ENCODE measurements at places on chromosomes 5 and 9.

- DNase-seq, result no peak
Observed at GRCh38 chr9:74872619-74873233, 15.0 kb downstream of the TRPM6 start.

DNA sequence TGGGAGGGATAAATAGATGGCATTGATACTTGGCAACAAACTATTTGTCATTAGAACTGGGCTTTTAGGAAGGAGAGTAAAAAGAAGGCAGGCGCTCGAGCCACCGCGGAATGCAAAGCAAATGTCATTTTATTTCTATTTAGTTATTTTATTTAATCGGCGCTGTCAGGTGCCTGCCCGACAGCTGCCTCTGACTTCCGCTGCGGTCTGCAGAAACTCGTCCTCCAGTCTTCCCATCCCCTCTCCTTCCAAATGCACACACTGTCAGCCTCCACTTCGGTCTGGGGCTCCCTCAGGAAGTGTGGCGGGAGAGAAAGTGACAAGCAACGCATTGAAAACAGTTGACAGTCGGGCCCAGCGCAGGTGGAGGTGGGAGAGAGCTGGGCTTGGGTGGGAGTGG is 29.3 kb downstream of the ASS1 start:
- no peak for DNase-seq

- DNase-seq, result no peak
Observed at GRCh38 chr5:26553079-26553478, 485.3 kb downstream of the CDH9 start.

DNA sequence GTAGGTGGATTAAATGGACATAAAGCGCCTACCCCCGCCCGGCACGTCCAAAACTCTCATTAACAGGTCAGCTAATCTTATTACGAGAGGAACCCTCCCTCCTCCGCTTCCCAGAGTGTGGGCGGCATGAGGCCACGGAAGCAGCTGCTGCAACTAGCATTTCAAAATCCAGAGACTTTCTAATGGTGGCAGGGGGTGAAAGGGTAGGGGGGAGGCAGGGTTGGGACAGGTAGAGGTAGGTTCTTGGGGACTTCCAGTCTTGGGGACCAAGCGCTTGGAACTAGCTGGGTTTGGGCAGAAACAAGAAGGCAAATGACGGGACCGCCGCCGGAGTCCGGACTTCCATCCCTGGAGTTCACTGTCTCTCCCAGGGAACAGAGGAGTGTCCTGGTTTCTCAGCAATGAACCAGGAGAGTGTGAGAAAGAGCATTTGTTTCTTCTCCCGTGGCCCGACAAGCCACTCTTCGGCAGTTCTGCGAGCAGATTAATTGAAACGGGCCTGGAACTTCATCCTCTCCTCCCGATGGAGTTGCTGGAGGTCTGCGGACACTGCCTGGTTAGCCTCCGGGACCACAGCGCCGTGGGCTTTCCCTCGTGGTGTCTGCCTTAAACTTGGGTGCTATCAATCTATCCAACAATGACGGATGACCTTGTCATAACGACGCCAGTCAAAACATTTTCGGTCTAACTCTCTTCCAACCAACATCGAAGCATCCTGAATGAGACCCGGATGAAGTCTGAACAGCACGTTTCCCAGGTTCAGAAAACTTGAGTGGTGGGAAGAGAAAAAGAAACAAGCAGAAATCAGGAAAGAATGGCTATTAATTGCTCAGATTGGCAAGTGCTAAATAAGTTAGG is 1.6 kb upstream of the PRDM6 start:
- DNase-seq, result peak; percentile 53

DNA sequence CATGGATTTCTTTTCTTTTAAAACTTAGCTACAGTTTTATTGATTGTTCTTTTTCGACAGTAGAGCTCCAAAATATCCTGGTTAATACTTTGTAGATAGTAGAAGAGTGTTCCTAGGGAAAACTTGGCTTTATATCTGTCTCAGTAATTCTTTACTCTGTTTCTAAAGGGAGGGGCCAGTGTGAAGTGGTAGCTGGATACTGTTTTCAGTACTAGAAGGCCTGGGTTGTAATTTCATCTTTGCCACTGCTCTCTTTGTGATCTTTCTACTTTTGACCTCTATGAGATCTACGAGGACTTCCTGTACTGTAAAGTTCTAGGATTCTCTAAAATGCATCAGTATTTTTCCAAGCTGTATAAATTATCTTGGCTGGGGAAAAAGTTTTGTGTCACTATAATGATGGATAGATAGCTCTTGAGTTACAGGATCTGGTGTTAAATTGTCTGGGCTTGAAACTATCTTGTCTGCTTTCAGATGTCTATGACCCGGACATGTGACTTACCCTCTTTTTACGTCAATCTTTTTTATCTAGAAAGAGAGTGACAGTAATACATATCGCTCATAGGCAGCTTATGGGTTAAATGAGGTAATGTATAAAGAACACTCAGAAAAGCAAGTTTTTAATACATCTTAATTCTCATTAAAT is 53.6 kb downstream of the PRR16 start:
- DNase-seq, result no peak

- DNase-seq, result no peak
Observed at GRCh38 chr9:111828193-111828592, 33.5 kb upstream of the SHOC1 start.

- no peak for DNase-seq
Observed at GRCh38 chr5:137565450-137565849, 66.3 kb upstream of the SPOCK1 start.

GRCh38 chr5:169695025-169695625 is 58.0 kb downstream of the DOCK2 start:
- no peak for DNase-seq

DNA sequence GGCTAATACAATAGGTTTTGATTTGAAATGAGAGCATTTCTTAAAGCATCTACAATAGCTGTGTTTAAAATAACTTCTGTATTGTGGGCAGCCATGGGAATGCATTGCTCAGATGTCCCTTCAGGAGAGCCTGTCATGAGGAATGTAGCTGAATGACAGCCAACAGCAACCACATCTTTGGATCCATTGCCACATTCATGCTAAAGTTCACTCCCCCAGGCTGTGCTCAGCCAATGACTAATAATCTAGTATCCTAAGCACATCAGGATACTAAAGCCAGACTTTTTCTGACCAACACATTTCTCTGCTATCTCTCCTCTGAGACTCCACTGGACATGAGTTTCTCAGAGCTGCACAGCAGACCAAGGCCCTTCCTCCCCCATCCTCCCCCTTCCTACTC is 45.5 kb downstream of the HTR1A start:
- no peak for DNase-seq

GRCh38 chr9:94083384-94083783 is 880 bp upstream of the PTPDC1 start:
- DNase-seq, result no peak

GRCh38 chr5:95862671-95863382 is 40.3 kb upstream of the GLRX start:
- DNase-seq, result no peak

DNA sequence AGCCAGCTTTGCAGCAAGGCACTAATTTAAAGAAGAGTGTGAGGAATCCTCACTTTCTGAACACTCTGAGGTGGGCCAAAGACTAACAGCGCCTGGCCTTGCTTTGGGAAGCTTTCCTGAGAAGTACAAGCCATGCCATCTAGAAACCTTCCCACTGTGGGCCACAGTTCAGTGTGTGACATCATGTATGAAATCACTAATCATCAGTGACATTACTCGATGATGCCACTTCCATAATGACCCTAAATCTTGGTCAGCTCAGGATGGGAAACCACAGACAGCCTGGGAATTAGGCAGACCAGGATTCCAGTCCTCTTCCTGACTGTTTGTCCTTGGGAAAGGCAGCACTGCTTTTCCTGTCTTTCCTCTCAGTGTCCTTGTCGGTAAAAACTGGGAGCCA is 54.2 kb upstream of the HSPA9 start:
- DNase-seq, result no peak

DNA sequence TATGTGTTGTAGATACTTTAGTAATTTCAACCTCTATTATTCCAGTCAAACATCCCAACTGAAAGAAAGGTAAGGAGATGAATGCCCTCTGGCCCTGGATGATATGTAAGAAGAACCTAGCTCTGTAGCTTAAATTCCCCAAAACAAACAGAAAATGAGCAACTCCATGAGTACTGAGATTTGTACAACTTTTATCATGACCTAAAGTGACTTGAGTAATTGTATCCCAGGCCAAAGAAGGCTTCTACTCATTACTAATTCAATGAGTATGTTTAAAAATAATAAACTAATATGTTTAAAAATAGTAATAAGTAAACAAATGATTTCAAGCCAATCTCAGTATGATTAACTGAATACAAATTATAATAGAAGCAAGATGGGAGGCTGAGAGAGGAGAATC is 414.0 kb upstream of the ACTBL2 start:
- DNase-seq, result no peak

DNA sequence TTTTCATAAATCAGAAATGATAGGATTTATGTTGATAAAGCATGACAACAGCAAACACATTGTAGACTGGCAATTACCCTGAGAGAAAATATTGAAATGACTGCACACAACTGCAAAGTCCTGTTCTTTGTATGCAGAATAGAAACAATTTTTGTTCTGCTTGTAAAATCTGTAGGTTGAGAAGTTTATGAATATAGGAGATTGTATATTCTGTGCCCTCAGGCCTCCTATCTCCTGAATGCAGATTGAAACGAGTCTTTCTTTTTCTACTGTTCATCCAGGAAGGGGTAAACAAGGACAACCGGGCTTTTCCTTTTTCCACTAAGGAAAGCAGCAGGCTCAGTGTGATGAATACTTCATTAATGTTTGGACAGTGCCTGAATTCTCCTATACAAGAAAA is 95.0 kb upstream of the HAPLN1 start:
- DNase-seq, result no peak

- DNase-seq, result no peak
Observed at GRCh38 chr5:34510002-34510401, 146.1 kb upstream of the RAI14 start.

DNA sequence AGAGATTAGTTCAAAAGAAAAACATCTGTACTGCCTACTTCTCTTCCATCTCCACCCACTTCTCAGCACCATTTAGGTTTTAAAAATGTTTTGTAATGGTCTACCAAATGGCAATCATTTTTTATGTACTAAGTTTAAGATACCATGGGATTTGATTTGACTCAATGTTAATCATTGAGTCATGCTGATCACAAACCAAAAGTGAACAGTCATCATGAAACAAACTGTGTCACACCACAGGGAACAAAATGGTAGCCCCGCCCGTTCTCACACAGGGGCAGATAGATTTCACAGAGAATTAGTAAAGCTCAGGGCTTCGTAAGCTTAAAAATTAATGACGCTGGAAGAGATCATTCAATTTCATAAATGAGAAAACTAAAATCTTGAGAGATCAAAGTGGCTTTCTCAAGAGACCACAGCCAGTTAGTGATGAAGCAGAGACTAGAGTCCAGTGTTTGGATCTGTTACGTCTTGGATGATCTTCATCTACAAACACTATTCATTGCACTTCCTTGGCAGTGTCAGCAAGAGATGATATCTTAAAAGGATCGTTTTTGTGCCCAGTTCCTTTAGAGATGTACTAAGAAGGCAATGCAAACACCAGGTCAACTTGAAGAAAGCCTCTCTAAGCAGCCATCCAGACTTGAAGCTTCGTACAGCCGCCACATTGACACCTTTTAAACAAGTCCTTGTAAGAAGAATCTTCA is 33.9 kb upstream of the TRIO start:
- no peak for DNase-seq

GRCh38 chr5:141914199-141914743 is 9.4 kb upstream of the DELE1 start:
- DNase-seq, result no peak

DNA sequence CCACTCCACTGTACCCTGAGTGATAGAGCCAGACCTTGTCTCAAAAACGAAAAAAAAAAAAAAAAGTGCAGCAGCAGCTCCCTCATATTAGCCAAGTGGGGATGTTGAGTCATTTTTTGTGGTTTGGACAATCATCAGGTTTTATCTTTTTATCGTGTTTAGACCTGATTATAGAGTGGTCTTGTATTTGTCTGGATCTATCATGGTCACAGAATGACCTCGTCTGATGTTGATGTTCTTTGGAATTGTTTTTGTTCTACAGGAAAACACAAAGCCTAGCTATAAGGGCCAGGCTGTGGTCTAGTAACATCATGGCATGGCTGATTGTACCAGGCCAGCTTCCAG is 1.6 kb upstream of the FBXW11 start:
- no peak for DNase-seq

GRCh38 chr5:89133129-89133528 is 250.1 kb upstream of the MEF2C start:
- DNase-seq, result no peak
